ENCODE measurements at places on chromosomes 7 and 10. TPM values are rescaled to one million over a fixed set of nuclear protein-coding genes. Genes with fewer than 3 reads are reported as not detected.

SPAG6 gene
- total RNA-seq, result not detected

SORCS1 gene
- not detected for total RNA-seq

VSIR gene
- 1.8 TPM for total RNA-seq

ACSM6 gene
- total RNA-seq, result not detected

ZNF853 gene
- total RNA-seq, result not detected

IFIT3 gene
- 1.0 TPM for total RNA-seq

HNRNPH3 gene
- total RNA-seq, result 24.1 TPM

PON3 gene
- total RNA-seq, result not detected

GCK gene
- not detected for total RNA-seq

SLC16A9 gene
- not detected for total RNA-seq

PTPRN2 gene
- total RNA-seq, result 0.87 TPM

SPDYE8 gene
- not detected for total RNA-seq

CDH23 gene
- total RNA-seq, result 2.1 TPM

SLF2 gene
- total RNA-seq, result 52.4 TPM

TSPAN15 gene
- total RNA-seq, result 1.6 TPM

CHN2 gene
- total RNA-seq, result 9.1 TPM

DYDC2 gene
- total RNA-seq, result not detected

ADCYAP1R1 gene
- 0.25 TPM for total RNA-seq

TMEM184A gene
- not detected for total RNA-seq

ACBD7 gene
- 0.63 TPM for total RNA-seq

CD36 gene
- total RNA-seq, result not detected

EFCAB10 gene
- not detected for total RNA-seq

GPC2 gene
- total RNA-seq, result 1.9 TPM

IFIT2 gene
- total RNA-seq, result 0.97 TPM

EPHA1 gene
- not detected for total RNA-seq

SDK1 gene
- not detected for total RNA-seq

DKK1 gene
- total RNA-seq, result not detected

AGR2 gene
- 0.19 TPM for total RNA-seq

NODAL gene
- not detected for total RNA-seq

HSPA12A gene
- 0.07 TPM for total RNA-seq

GBX1 gene
- not detected for total RNA-seq

ITGB8 gene
- 0.07 TPM for total RNA-seq

MYO1G gene
- 130 TPM for total RNA-seq

PPP1R17 gene
- total RNA-seq, result 7.9 TPM

PRKCQ gene
- total RNA-seq, result not detected

CCL26 gene
- total RNA-seq, result not detected

DNTT gene
- not detected for total RNA-seq

C10orf62 gene
- not detected for total RNA-seq

EIF5AL1 gene
- total RNA-seq, result 0.11 TPM

TFR2 gene
- 4.2 TPM for total RNA-seq

FZD1 gene
- 7.9 TPM for total RNA-seq

PON1 gene
- total RNA-seq, result not detected

NAT16 gene
- total RNA-seq, result not detected

IL6 gene
- total RNA-seq, result not detected

HABP2 gene
- not detected for total RNA-seq

SERPINE1 gene
- total RNA-seq, result not detected
